Activated CD8-positive, alpha-beta memory T cell treated with anti-CD3 and anti-CD28 coated beads, Interleukin-2, amount 10 ng/mL, durations not matched to agents 7 days and 5 days (primary cell): ENCODE measurements at places on chromosomes 11 and 22.

DNA sequence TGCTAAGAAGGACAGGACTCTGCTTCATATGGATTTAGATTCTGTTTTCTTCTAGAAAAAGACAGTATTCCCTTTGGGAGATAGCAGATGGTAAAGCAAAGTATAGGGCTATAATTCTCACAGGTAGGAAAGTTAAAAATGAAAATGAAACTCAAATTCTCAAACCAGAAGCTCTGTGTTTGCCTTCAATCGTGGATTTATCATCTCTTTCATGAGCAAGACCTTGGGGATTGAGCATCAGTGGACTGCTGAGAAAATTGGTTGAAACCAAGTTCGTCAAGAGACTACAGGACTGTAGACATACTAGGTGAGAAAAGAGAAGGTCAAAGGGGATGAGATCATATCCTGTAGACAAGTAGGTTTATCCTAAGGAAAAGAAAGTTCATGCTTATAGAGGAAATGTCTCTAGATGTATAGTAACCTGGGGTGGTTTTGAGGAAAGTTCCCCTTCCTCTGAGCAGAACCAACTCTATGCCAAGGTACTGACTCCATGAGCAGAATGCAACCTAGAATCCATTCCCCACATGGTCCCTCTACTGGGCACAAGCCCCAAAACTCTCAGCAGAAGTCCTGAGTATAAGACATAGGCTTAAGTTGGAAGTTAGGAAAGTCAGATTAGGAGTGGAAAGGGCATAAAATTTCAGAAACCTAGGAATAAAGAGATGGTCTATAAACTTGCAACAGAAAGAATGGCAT, 46.5 kb downstream of the SLC5A12 start:
- H3K27me3 ChIP-seq, result no peaks in the 10 kb centered on the region
- no peak overlapping the region for H3K27ac ChIP-seq
- H3K36me3 ChIP-seq, result no peaks in the 10 kb centered on the region
- no peak for DNase-seq

DNA sequence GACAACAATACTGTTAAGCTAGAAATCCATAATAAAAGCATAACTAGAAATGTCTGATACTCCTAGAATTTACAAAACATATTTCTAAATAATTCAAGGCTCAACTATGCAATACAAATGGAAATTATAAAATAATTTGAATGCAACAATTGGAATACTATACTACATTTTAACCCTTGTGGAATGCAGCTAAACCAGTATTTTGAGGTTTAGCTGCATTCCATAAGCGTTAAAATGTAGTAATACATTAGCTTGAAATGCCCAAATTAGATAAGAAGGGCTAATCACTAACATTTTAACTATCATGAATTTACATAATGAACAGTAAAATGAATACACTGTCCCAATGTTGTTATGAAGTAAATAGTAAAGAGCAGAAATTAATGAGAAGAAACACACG, 617.2 kb upstream of the CHORDC1 start:
- H3K27ac ChIP-seq, result no peak overlapping the region
- no peaks in the 10 kb centered on the region for H3K4me1 ChIP-seq
- H3K27me3 ChIP-seq, result no peaks in the 10 kb centered on the region
- no peaks in the 10 kb centered on the region for H3K36me3 ChIP-seq
- H3K4me3 ChIP-seq, result no peak overlapping the region

DNA sequence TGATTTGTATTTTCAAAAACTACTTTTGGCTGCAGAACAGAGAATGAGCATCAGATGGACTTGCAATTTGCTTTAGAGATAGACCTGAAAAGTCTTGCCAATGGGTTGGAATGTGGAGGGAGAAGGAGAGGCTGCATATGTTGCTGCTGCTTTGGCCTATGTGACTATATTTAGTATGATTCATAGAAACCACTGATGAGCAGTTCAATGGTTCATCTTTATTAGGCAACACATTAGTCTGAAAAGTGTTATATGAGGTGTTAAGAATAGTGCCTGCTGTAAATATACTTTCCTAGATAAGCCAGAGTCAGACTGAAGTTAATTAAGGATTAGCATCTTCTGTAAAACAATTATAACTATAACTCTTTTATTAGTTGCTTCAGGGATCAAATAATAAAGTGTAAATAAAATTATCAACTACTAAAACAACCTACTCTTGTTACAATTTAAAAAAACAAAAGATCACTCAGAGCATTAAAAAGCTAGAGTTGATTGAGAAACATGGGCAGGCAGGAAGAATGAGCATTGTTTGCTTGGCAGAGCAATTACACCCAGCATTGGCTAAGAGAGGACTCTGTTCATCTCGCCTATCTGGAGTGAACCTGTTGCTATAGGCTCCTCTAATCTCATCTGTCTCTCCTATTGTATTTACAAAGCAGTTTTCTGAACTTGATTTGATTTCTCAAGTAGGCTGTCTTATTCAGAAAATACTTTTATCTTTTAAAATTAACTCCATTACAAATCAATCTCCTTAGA, 36.3 kb downstream of the HORMAD2 start:
- no peak overlapping the region for H3K27ac ChIP-seq
- H3K4me1 ChIP-seq, result peaks cover 35% of the 10 kb centered on the region
- DNase-seq, result no peak
- no peak overlapping the region for H3K4me3 ChIP-seq
- peaks cover 5% of the 10 kb centered on the region for H3K27me3 ChIP-seq

- no peak overlapping the region for H3K27ac ChIP-seq
- DNase-seq, result no peak
- H3K4me3 ChIP-seq, result no peak overlapping the region
- H3K27me3 ChIP-seq, result peaks cover 4% of the 10 kb centered on the region
- no peaks in the 10 kb centered on the region for H3K36me3 ChIP-seq
Observed at GRCh38 chr22:17575151-17575550, 11.9 kb downstream of the SLC25A18 start.

DNA sequence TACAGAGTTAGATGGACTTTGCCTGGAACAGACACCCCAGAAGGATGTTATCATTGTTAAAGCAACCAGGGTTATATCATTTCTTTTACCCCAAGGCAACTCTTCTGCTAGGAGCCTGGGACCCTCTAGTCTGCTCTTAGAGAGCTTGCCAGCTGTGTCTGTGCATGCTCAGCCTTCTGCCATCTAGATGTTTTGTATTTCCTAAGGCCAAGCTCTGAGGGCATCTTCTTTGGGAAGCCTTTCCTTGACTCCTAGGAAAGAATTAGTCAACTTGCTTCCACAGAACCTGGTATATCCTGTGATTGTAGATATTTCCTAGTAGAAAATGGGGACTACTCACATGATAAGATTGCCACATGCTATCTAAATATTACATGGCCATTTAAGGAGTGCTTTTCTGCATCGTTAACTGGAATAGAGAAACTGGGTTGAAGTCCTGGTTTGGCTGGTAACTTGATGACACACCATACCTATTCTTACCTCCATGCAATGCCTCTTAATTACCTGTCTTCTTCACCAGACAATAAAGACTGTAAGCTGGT, 87.6 kb downstream of the STIM1 start:
- H3K4me3 ChIP-seq, result peak overlapping the region; percentile 21
- no peak for DNase-seq
- H3K27me3 ChIP-seq, result no peaks in the 10 kb centered on the region
- peak overlapping the region; percentile 97 for H3K27ac ChIP-seq
- H3K4me1 ChIP-seq, result peaks cover 87% of the 10 kb centered on the region

DNA sequence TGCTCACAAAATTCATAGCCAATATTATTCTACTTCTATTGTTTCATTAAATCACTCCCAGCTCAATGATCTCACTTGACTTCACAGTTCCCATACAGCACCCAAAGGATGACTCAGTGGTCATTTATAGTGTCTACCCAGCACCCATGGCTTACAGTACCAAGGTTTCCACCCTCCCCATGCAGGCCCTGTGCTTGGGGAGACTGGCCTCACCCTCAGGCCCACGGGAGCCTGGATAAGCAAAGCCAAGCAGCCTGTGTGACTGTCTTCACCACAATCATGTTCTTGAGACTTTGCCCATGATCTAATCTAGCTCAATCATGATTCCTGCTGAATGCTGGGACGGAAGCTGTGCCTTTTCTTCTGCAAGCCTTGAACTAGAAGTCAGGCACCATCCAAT, 97.6 kb downstream of the SLC36A4 start:
- no peaks in the 10 kb centered on the region for H3K36me3 ChIP-seq
- DNase-seq, result no peak
- no peak overlapping the region for H3K4me3 ChIP-seq
- no peak overlapping the region for H3K27ac ChIP-seq

- H3K36me3 ChIP-seq, result no peaks in the 10 kb centered on the region
- H3K4me3 ChIP-seq, result no peak overlapping the region
- no peak overlapping the region for H3K27ac ChIP-seq
- H3K4me1 ChIP-seq, result no peaks in the 10 kb centered on the region
- H3K27me3 ChIP-seq, result no peaks in the 10 kb centered on the region
Observed at GRCh38 chr11:40230821-40231220, 1228.6 kb downstream of the LRRC4C start.

- DNase-seq, result no peak
- H3K36me3 ChIP-seq, result no peaks in the 10 kb centered on the region
- H3K4me1 ChIP-seq, result no peaks in the 10 kb centered on the region
- H3K27me3 ChIP-seq, result peaks cover 55% of the 10 kb centered on the region
- H3K27ac ChIP-seq, result no peak overlapping the region
Observed at GRCh38 chr11:115234794-115235193, 269.4 kb downstream of the CADM1 start.

DNA sequence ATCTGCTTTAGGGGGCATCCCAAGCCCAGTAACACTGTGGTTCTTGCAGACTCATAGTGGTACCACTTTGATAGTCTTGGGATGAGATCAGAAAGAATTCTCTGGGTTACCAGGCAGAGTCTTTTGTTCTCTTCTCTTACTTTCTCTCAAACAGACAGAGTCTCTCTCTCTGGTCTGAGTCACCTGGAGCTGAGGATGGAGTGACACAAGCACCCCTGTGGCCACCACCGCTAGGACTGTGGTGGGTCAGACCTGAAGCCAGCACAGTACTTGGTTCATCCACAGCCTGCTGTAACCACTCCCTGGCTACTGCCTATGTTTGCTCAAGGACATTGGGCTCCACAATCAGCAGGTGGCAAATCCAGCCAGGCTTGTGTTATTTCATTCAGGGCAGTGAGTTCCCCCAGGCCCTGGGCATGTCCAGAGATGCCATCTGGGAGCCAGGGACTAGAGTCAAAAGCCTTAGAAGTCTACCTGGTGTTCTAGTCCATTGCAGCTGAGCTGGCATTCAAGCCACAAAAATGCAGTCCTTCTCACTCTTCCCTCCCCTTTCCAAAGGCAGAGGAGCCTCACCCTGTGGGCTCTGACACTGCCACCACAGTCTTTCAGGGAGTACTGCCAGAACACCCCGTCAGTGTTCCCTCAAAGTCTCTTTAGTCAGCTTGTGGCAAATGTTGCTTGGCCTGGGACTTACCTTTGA, 29.9 kb downstream of the ENDOD1 start:
- DNase-seq, result no peak
- no peaks in the 10 kb centered on the region for H3K27me3 ChIP-seq
- peaks cover 29% of the 10 kb centered on the region for H3K4me1 ChIP-seq
- no peak overlapping the region for H3K27ac ChIP-seq
- H3K4me3 ChIP-seq, result no peak overlapping the region
- H3K36me3 ChIP-seq, result peaks cover 20% of the 10 kb centered on the region

- no peak for DNase-seq
- H3K27me3 ChIP-seq, result no peaks in the 10 kb centered on the region
- H3K27ac ChIP-seq, result no peak overlapping the region
- H3K36me3 ChIP-seq, result peaks cover 5% of the 10 kb centered on the region
- peaks cover 16% of the 10 kb centered on the region for H3K4me1 ChIP-seq
Observed at GRCh38 chr11:2393941-2394817, 6.4 kb upstream of the TSSC4 start.

DNA sequence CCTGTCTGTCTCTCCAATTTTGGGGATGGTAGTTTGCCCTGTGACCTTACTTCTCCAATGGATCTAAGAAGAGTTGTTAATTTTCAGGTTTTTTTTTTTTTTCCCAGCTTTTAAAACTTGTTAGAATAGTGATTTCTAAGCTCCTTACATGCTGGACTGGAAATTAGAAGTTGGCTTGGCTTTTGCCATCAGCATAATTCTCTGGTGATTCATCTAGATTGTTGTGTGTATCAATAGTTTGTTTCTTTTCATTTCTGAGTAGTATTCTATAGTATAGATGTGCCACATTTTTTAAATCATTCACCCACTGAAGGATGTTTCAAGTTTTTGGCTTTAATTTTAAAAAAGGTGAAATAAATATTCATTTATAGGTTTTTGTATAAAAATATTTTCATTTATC, 51.4 kb downstream of the ADAMTS15 start:
- DNase-seq, result no peak
- peaks cover 45% of the 10 kb centered on the region for H3K27me3 ChIP-seq
- no peaks in the 10 kb centered on the region for H3K36me3 ChIP-seq
- H3K27ac ChIP-seq, result no peak overlapping the region

- no peak overlapping the region for H3K27ac ChIP-seq
- peaks cover 19% of the 10 kb centered on the region for H3K4me1 ChIP-seq
- no peaks in the 10 kb centered on the region for H3K36me3 ChIP-seq
- H3K27me3 ChIP-seq, result no peaks in the 10 kb centered on the region
- DNase-seq, result peak; percentile 40
- H3K4me3 ChIP-seq, result no peak overlapping the region
Observed at GRCh38 chr11:64842366-64842759, 2.1 kb downstream of the CDC42BPG start.

- H3K4me1 ChIP-seq, result no peaks in the 10 kb centered on the region
- no peak overlapping the region for H3K4me3 ChIP-seq
- H3K27ac ChIP-seq, result no peak overlapping the region
- H3K27me3 ChIP-seq, result peaks cover 49% of the 10 kb centered on the region
Observed at GRCh38 chr11:119460582-119460981, 37.6 kb upstream of the THY1 start.

DNA sequence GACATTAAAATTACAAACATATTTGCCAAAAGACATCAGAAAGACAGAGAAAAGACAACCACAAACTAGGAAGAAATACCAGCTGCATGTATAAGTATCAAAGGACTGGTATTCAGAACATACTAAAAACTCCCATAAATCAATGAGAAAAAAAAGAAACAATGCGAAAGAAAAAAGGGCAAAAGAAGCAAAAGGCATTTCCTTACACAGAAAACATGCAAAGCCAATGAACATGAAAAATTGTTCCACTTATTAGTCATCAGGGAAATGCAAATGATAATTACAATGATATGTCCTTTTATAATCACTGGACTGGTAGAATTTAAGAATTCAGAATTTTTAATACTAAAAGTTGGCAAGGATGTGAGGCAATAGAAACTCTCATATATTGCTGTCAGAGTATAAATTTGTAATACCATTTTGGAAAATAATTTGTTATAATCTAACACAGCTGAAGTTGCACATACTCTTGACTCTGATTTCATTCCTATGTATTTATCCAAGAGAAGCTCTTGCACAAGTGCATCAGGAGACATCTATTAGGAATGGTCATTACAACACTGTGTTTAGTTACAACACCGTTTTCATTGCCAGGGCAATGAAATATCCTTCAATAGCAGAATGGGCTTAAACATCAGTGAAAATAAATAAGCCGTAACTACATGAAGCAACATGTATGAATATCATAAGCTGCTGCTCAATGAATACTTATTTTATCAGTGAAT, 279.7 kb downstream of the SWAP70 start:
- H3K36me3 ChIP-seq, result peaks cover 11% of the 10 kb centered on the region
- no peak overlapping the region for H3K27ac ChIP-seq
- DNase-seq, result no peak
- no peaks in the 10 kb centered on the region for H3K27me3 ChIP-seq
- no peaks in the 10 kb centered on the region for H3K4me1 ChIP-seq
